ENCODE measurements at places on chromosomes 2 and 18.

GRCh38 chr18:476251-476664 lies 24.2 kb downstream of the COLEC12 start:
- DNase-seq, result no peak

- DNase-seq, result no peak
These were observed 29.2 kb downstream of the NIFK start for GRCh38 chr2:121707344-121707919.

- DNase-seq, result no peak
These were observed 28.9 kb upstream of the BCL2L11 start for GRCh38 chr2:111091811-111092211.

DNA sequence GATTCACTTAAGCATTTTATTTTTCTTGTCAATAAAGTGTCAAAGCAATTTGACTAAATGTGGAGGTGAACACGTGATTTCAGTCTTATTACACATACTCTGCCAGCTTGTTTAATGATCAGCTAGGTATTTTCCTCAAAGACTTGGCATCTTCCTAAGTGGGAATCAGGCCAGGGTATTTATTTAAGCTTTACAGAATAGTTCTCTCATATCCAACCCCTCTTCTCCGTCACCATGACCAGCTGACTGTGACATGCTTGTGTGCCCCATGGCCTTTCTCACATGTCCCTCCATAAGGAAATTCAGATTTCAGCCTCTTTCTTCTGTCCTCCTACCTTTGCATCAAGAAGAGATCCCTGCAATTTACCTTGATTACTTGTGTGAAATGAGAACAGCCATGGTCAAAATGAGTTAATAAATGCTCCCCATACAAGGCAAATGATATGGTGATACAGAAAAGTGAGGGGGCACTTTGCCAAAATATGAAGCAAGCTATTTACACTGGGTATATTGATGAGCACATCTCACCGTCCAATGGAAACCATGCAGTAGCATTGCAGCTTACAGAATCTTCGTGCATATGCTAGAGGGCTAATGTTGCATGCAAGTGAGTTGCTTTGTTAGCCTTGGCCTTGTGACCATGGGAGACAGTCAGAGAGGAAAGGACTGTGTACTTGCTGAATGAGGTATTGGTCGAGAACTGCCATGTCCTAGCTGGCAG lies 202.2 kb downstream of the RNF152 start:
- DNase-seq, result no peak

GRCh38 chr2:150767991-150768746 lies 280.7 kb upstream of the RND3 start:
- DNase-seq, result no peak

- no peak for DNase-seq
These were observed 27.6 kb upstream of the STAT1 start for GRCh38 chr2:191041418-191042161.

GRCh38 chr2:79001285-79001684 lies 24.2 kb upstream of the REG3G start:
- no peak for DNase-seq

GRCh38 chr2:111927723-111928122 lies 29.3 kb downstream of the MERTK start:
- DNase-seq, result no peak

DNA sequence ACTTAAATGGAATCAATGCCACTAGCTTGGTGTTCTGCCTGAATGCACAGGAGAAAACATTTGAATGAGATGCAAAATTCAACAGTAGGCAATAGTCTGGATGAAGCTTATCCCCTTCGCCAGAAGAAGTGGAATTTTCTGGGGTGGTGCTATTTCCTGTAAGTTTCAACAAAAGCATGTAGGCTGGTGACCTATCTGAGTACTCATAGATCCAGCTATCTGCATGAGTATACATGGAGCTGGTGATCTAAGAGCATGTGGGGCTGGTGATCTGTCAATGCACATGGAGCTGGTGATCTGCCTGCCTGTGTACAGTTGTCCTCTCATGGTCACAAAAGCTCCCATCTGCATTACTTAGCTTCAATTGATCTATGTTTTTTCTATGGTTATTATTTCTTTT lies 71.2 kb downstream of the SLC9A4 start:
- no peak for DNase-seq

GRCh38 chr18:58862356-58862755 lies 2.3 kb upstream of the ZNF532 start:
- DNase-seq, result no peak

- DNase-seq, result no peak
These were observed 31.6 kb downstream of the NDUFS1 start for GRCh38 chr2:206127656-206128055.

DNA sequence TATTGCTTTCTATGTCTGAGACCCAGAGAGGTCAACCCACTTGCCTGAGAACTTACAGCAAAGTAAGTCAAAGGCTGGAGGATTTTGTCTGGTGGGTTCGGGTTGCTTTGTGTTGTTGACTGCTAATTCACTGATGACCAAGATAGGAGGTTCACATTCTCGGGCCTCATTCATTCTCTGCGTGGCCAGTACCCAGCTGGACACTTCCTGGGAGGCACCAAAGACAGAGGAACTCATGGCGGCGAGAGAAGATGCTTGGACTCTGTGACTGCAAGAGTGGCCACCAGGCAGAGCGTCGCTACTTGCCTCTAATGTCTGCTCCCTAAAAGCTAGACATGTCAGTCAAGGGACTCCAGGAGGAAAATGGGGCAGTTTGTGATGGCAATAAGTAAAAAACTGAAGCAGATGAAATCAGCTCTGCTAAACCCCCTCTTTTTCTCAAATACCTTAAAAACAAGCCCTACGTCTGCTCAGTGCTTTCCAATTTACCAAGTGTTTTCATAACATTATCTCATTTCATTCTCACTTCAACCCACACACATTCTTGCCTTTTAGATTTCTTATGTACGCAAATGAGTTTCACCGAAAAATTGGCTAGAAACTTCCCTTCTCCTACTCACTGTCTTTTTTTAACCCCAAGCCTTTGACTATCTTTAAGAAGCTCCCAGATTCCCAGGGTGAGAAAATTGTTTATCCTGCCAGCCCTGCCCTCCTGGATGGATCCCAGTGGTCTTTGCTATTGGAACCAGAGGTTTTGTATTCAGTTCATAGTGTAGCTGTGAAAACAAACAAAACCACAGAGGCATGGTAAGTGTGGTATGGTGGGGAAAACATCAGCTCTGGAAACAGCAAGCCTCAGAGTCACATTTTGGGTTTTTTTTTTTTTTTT lies 4.9 kb upstream of the LBH start:
- peak; percentile 39 for DNase-seq

- no peak for DNase-seq
These were observed 7.0 kb downstream of the RNPEPL1 start for GRCh38 chr2:240575101-240575965.

DNA sequence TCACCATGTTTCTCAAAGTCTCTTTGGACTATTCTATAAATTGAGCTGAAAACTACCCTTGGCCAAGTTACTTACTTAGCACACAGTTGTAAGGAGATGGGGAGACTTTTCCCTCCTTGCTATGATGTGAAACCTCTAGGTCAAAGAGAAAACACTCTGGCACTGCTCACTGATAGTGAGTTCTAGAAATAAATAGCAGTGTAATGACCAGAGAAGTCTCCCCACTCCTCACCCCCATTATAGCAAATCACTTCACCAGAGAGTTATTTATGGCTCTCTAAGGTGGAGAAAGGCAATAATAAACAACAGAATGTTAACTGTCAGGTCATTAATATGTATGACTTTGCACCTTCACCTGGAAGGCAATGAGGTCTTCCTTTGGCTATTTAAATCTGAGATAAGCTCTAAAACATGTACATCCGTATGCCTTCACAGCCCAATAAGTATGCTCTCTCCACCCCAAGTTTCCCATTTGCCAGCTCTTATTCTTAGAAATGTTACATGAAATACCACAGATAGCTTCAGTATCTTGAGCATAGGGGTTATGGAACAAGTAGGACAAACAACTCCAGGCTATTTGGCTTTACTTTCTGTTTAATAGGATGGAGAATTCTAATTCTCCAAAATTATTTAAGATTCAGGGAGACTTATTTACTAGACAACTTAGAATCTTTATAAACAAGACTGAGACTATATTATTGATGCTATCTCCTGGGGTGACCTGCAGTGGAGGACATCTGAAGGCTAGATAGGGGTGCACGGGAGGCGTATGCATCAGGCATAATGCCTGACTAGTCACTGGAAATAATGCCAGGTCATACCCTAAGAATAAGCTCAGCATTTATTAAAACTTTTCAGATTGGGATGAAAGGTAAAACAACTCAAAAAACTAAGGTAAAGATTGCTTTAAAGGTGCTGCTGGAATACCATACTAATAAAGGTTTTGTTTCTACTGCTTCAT lies 65.3 kb upstream of the DTNB start:
- no peak for DNase-seq

DNA sequence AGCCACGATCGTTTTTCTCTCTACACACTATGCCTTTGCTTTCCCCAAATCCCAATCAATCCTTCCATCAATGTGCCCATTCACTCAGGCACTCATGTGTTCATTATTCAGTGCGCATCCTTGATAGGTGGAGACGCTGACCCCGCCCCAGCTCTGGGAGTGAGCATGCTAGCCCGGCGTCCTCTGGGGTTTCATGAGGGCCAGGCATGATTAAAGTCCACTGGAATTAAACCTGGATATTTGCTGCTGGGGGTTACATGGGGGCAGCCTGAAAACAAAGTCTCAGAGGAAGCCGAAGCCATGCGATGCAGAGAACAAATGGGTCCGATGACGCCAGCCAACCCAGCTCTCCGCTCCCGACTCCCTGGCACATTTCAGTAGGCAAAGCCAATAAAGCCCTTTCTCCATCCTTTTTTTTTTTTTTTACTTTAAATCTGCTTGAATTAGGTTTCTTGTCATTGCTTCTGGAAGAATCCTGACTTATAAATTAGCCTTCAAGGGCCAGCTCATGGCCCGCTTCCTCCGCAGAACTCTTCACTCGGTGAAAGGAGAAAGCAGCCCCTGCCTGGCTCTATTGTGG lies 316.4 kb upstream of the ID2 start:
- no peak for DNase-seq

- DNase-seq, result no peak
These were observed 101.9 kb upstream of the CTDP1 start for GRCh38 chr18:79577451-79578395.

- no peak for DNase-seq
These were observed 163.6 kb upstream of the ZNF516 start for GRCh38 chr18:76658627-76659026.

- no peak for DNase-seq
These were observed 82.5 kb downstream of the EDAR start for GRCh38 chr2:108906403-108907077.

DNA sequence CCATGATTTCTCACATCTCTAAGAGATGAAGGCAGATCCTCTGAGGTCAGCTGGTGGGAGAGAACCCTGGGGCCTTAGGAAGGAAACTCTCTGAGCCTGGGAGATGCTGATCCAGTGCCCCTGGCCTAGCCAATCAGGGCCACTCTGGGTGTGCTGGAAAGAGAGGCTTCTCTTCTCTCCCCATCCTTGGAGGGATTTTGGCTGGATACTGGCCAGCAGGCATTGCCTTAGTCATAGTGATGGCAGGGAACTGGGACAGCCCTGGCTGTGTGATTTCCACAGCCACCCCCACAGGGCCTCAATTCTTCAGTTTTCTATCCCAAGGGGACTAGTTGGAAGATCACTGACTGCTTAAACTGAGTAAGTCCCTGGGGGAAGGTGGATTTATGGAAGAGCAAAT lies 26.6 kb upstream of the PLB1 start:
- DNase-seq, result no peak

DNA sequence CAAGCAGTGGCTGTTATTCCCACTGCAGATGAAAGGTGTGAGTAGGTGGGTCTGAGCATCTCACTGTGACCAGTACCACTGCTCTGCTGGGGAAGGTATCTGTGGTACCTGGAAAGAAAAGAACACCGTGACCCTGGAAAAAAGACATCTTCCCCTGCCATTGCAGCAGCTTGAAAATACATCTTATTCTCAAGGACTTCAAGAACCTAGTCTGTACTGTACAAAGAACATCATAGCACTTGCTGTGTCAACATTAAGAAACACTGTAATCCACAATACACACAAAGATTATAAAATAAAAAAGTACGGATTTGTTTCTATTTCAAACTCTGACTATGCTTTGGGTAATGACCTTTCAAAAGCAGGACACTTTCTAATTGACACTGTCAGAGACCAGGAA lies 28.9 kb downstream of the C2orf76 start:
- DNase-seq, result no peak

DNA sequence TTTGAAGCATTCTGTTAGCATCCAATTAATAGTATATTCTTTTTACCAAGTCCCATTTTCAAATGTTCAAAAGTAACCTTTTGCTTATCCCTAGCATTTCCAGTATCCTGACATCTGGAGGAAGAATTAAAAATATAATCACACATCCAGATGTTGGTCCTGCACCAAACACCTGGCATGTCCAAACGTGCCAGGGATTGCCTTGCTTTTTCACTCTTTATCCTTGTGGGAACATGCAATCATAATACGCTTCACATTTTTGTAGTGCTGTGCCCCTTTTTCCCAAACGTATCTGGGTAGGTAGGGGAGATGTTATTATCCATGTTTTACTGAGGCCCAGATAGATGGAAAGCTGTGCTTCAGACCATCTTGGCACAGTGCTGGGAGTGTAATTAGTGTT lies 133.0 kb downstream of the TPGS2 start:
- no peak for DNase-seq

DNA sequence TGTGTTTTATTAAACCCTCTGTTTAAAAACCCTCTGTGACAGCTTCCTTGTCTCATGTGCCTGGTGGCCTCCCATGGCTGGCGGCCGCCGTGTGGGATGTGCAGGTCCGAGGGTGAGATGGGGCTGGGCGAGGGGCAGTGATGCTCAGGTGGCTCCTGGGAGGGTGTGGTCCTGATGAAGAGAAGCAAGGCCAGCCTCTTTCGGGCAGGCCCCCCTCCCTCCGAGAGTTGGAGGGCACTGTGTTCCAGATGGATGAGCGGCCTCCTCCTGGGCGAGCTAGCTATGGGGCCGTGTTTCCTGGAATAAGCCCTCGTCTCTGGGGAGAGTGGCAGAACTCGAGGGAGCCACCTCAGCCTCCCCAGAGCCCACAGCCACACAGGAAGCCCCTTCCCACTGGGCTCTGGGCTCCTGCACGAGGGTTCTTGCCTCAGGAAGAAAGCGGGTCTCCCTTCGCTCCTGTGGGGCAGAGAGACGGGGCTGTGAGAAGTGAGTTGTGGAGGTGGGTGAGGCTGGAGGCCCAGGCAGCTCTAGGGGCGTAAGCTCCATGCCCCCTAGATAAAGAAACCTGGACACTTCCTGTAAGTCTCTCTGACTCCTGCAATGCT lies 72.1 kb downstream of the ASB1 start:
- DNase-seq, result no peak

- DNase-seq, result no peak
These were observed 53.0 kb upstream of the CCDC150 start for GRCh38 chr2:196586511-196586991.

DNA sequence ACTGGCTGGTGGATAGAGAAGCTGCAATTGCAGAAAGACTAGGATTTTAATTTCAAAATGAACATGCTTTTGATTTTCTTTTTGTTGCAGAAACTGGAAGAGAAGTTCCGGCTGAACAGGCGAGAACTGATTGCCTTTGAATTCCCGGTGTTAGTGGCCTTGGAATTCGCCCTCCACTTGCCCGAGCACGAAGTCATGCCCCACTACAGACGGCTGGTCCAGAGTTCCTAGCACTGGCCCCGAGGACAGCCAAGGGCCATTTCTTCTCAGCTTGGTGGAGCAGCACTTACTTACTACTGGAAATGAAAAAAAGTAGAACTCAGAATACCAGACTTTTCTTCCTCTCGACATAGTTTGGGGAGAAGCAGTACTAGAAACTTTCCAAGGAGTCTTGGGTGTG lies 121.9 kb downstream of the CABLES1 start:
- DNase-seq, result no peak

- DNase-seq, result no peak
These were observed 1529.5 kb downstream of the LRP1B start for GRCh38 chr2:140601342-140601741.

GRCh38 chr18:71727909-71728308 lies 816.2 kb downstream of the CBLN2 start:
- no peak for DNase-seq
